NCI-H1092 (cell line): ENCODE measurements at places on chromosomes 4 and X.

DNA sequence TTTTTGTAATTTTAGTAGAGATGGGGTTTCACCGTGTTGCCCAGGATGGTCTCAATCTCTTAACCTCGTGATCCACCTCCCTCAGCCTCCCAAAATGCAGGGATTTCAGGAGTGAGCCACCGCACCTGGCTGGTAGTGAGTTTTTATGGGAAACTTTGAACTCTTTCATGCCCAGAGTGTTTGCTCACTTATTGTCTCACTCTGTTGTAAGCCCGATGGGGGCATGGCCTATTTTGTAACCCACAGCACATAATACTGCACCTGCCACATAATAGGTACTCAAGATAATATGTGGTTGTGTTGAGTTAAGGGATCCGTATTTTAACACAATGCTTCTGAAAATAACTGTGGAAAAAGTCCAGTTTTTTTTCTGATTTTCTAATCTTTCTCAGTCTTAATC is 109.6 kb upstream of the GIMD1 start:
- peak; percentile 17 for DNase-seq

DNA sequence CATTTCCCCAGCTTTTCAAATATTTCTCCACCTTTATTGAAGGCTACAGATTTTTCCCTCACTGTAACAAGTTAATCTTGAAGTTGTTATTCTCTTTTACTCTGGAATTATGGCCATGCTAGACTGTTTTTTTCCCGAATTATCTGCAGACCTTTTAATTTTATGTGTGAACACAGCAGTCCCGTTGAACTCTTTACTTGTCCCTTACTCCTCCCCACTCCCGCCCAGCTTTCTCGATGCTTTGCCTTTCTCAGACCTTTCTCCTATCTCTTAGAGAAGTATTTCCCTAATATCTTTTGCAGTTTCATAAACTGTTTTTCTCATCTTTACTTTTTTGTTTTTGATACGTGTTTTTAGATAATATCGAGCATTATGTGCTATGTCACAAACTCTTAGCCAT is 776 bp downstream of the CEP44 start:
- no peak for DNase-seq

- no peak for DNase-seq
Measured at GRCh38 chr4:130064471-130064870, 968.5 kb downstream of the C4orf33 start.

GRCh38 chr4:67746797-67747495 is 7.2 kb downstream of the GNRHR start:
- no peak for DNase-seq

GRCh38 chr4:27915822-27916221 is 1055.2 kb downstream of the STIM2 start:
- DNase-seq = no peak

GRCh38 chrX:67289055-67289499 is 254.7 kb upstream of the AR start:
- no peak for DNase-seq

- no peak for DNase-seq
Measured at GRCh38 chr4:11635342-11635741, 206.6 kb upstream of the HS3ST1 start.

DNA sequence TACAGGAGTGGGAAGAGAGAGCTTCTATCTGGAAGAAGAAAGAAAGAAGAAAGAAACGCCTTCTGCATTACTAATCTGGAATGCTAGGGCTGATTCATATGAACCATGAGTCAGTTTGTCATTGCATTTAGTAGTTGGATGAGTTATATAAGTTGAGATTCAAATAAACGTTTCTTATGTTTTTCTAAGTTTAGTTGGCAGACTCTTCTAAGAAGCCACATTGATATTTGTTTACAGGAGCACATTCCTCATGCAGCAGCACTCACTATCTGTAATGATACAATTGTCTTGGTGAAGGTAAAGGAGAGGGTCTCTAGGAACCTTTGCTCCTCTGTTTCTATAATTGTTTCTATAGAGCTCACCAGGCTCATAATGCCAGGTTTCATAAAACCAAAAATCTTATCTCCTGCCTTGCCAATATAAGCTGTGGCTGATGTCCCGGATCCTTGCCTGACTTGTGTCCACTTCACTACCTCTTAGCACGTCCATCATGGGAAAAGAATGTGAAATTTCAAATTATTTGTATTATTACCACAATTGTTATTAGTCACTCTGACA is 39.5 kb downstream of the HOPX start:
- DNase-seq = no peak

DNA sequence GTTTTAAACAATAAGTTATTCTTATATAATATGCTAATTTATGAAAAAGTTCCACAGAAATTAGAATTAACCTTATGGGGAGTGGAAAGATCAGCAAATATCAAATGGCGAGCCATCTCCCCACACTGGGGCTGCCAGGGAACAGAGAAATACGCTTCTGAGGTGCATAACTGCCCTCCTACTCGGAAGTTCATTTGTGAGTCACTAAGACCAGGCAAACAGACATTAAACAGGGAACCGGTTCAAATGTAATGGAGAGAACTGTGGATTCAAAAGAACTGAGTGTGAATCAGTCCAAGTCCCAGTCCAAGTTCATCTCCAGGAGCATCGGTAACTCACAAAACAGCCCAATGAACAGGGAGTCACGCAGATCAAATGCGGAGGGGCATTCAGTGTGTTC is 11.4 kb upstream of the S100G start:
- DNase-seq = no peak

DNA sequence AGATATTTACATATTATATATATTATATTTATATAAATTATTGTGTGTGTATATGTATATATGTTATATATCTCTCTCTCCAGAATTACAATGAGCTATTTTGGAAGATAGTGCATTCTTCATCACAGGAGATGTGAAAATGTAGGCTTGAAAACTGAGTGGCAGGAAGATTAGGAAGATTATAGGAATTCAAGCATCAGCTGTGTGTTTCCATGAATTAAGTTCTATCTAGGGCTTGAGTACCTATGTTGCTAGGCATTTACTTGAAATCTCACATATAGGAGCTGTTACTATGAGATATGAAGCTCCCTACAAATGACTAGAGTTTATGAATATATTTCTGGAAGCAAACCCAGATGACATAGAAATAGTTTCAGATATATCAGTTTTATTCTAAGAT is 328.7 kb downstream of the EPHA5 start:
- DNase-seq = no peak

DNA sequence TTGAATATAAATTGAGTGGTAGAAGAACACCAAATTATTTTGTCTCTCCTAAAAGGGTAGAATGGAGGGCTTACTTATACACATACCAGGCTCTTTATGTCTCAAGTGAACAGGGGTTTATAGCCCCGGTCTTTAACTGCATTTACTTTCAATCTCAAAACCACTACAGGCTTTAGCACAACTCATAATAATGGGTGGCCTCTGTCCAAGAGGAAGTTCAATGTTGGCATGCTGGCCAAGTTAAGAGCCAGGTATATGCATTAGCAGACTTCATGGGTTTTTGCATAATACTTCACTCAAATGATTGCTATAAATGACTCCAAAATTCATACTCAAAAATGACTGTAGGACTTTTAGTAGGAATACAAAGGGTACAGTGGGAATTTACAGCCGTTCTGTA is 118.5 kb upstream of the OTUD4 start:
- no peak for DNase-seq

GRCh38 chr4:151202851-151203455 is 74.0 kb upstream of the PRSS48 start:
- DNase-seq = no peak

GRCh38 chr4:74433541-74434172 is 11.3 kb upstream of the AREG start:
- DNase-seq = no peak

DNA sequence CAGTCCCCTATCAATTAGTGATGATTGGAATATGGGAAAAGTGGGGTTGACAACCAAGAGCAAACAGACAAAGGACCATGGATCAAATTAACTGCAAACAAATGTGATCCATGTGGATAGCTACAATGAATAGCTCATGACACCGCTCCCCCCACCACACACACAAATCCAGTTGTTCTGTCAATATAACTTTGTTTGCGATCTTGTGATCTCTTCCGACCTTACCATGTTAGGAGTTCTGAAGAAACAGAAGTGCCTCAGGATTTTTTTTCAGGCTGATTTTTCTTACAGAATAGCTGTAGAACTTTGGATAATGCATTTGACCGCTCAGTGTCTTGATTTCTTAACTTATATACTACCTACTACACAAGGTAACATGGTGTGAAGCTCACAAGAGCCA is 116.6 kb downstream of the SH2D1A start:
- DNase-seq = no peak

GRCh38 chr4:185835336-185835735 is 23.3 kb upstream of the SORBS2 start:
- DNase-seq = no peak

- no peak for DNase-seq
Measured at GRCh38 chrX:27519226-27519625, 56.1 kb upstream of the PPP4R3C start.

DNA sequence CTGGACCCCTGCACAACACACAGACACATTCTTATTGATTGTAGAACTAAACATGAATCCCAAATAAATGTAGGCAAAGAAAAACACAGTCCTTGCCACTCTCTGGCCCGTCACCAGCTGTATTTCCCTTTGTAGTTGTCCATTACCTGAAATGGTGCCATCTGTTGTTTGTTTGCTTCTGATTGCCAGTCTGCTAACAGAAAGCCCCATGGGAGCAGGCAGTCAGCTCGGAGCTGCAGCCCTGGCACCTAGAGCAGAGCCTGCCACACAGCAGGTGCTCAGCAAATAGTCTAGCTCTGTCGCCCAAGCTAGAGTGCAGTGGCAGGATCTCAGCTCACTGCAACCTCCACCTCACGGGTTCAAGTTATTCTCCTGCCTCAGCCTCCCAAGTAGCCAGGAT is 28.9 kb downstream of the CPLX1 start:
- DNase-seq = peak; percentile 82

- DNase-seq = no peak
Measured at GRCh38 chrX:31007321-31007720, 64.5 kb downstream of the FTHL17 start.

DNA sequence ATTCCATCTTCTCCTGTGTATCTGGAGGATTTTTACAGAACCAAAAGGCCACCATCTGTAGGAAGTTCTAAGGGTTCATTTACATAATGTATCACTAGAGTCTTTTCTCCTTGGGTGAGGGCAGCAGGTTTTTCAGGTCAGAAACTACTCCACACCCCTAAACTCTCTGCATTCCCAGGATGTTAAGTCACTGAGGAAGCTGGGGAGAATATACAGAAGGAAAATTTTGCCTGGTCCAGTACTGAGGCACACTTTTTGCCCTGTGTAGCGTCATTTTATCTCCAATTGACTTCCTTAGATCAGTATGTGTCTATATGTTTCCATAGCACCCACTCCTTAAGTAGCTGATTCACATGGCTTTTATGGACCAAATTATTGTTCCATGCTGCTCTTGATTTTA is 17.0 kb downstream of the XKRX start:
- DNase-seq = no peak

- DNase-seq = no peak
Measured at GRCh38 chr4:74473155-74473811, 28.3 kb downstream of the AREG start.
